Posterior vena cava (tissue), 2 donors: ENCODE measurements at places on chromosomes 5 and 9.

GRCh38 chr9:32339424-32339823 lies 45.0 kb upstream of the ACO1 start:
- no peak for DNase-seq

DNA sequence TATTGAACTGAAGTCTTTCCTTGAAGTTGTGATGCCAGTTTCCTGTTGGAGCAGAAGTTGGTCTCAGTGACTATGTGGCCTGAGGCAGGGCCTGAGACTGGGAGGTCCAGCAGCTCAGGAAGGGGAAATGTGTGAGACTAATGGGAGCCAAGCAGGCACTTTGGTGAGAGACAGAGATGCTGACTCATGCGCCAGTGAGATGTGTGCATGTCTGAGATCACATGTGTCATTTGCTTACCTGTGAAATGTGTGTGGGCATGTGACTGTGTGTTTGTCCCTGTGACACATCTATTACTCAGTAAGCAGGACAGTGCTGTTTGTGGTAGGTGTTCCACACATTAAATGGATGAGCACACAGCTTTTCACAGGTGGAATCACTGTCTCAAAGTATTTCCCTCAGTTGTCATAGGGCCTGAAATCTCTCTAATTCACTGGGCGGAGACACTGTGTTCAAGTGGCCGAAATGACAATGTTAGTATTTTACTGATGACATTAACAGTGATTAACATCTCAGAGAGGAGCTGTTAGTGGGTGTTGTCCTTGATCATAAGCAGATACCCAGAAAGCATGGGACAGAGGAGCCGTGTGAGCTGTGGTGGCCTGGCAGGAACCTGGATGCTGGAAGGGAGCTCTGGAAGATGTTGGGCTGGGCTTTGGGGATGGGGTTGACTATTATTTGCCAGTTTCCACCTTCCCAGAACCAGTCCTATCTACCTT lies 7.4 kb downstream of the NPR2 start:
- DNase-seq, result no peak

DNA sequence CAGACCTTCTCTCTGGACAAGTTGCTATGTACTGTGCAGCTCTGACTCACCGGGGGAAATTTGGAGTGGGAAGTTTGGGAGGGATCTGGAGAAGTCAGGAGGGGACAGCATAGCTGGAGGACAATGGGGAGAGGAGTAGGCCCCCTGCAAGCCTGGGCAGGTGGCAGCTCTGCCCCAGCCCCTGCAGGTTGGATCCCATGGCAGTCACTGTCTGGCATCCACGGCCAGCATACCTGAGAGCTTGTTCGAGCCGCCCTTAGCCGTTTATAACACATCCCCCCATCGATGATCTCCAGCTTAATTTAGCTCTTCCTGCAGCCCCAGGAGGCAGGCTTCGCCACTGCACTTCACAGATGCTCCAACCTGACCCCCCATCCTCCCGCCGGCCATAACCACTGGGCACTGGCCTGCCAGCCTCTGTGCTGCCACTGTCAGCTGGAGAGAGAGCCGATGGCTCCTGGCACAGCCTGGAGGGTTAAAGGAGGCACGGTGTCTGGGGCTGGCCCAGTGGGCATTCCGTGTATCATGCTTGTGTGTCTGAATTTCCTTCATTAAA lies 57.7 kb upstream of the RNU6ATAC start:
- peak; percentile 41 for DNase-seq

DNA sequence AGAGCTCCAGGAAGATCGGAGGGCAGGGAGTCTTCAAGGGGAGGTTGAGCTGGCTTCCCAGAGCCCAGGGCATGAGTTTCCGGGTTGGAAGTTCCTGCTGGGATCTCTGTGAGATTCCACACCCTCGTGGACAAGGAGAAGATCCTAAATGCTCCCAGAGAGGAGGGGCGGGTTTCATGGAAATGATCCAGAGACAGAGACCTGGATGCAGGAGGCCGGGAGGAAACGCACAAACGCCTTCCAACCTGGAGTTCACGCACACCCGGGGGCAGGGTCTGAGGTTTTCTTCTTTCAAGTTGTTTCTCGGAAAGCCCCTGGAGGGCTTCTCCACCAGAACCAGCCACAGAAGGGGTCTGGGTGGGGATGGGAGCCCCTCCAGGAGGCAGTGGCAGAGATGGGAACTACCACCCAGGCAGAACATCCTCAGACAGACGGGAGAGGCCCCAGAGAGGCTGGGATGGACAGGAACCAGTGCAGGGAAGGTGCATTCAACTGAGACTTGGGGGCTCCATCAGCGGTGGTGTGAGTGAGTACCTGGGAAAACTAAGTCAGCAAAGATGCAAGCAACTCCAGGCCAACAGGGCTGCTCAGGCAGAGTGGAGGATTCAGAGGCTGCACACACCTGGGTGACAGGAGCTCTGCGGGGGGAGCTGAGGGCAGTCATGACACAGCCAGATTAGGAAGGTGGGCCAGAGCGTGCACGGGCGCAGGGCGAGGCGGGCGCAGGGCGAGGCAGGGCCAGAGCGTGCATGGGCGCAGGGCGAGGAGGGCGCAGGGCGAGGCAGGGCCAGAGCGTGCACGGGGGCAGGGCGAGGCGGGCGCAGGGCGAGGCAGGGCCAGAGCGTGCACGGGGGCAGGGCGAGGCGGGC lies 52.1 kb upstream of the EXOC3 start:
- peak; percentile 42 for DNase-seq

- DNase-seq, result no peak
Measured at GRCh38 chr5:6718718-6719117, 5.5 kb downstream of the TENT4A start.

GRCh38 chr9:130198501-130199179 lies 26.4 kb downstream of the NCS1 start:
- DNase-seq, result no peak

- DNase-seq, result no peak
Measured at GRCh38 chr9:132910376-132910775, 31.7 kb downstream of the SPACA9 start.

- no peak for DNase-seq
Measured at GRCh38 chr5:67350185-67350584, 153.6 kb upstream of the CD180 start.

DNA sequence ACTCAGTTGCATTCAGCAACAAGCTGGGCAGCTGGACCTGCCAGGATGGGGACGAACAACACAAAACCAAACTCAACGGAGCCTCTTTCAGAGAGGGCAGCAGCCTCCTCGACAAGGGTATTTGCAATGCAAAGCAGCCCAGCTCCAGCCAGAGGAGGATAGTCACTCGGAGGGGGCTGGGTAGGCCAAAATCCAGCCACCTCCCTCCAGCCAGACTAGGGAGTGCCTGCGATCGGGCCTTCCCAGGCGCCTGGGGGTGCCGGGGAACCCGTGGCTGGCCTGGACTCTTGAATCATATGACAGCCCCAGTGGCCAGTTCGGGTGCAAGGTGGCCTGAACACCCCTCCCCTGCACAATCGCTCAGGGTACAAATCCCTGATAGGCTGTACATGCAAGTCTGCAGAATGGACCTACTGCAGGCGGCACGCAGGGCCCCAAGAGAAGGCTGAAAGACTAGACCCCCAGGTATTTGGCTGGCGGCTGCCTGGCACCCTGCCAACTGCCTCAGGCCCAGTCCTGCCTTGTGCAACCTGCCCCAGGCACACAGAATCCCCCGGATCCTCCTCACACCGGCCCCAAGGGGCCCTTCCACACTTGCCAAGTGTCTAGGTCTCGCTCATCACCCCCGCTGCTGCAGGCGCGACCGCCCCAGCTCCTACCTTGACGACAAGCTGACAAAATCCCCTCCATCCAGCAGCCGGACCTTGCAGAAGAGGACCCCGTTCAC lies 1.3 kb downstream of the EEIG1 start:
- peak; percentile 88 for DNase-seq

DNA sequence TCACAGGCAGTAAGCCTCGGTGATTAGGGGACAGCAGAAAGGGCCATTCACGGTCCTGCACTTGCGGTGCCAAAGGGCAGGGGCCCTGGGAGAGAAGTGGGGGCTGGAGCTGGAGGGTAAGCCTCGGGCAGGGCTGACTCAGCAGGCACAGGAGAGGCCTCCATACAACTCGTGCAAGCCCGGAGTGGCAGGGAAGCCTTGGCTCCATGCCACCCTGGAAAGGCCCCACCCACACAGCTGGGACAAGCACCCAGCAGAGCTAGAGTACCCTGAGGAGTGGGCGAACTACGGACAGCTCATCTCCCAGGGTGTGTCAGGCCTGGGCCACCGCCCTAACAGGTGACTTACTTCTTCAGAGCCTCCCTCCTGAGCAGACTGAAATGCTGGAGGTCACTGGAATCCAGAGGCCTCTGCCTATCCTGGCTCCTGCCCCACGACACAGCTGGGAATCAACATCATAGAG lies 5.6 kb upstream of the CAMK2A start:
- DNase-seq, result peak; percentile 83

- peak; percentile 85 for DNase-seq
Measured at GRCh38 chr5:173454736-173455598, 126.8 kb upstream of the STC2 start.
